ENCODE measurements at places on chromosomes 1 and 21.

- no peak for DNase-seq
Measured at GRCh38 chr1:90400131-90400530, 317.0 kb downstream of the BARHL2 start.

GRCh38 chr1:183195142-183195574 is 9.1 kb downstream of the LAMC2 start:
- DNase-seq = no peak

- no peak for DNase-seq
Measured at GRCh38 chr1:165861911-165862310, 34.5 kb downstream of the UCK2 start.

- DNase-seq = no peak
Measured at GRCh38 chr1:170735366-170736263, 71.7 kb downstream of the PRRX1 start.

- DNase-seq = no peak
Measured at GRCh38 chr1:228933753-228934152, 198.5 kb downstream of the RHOU start.

DNA sequence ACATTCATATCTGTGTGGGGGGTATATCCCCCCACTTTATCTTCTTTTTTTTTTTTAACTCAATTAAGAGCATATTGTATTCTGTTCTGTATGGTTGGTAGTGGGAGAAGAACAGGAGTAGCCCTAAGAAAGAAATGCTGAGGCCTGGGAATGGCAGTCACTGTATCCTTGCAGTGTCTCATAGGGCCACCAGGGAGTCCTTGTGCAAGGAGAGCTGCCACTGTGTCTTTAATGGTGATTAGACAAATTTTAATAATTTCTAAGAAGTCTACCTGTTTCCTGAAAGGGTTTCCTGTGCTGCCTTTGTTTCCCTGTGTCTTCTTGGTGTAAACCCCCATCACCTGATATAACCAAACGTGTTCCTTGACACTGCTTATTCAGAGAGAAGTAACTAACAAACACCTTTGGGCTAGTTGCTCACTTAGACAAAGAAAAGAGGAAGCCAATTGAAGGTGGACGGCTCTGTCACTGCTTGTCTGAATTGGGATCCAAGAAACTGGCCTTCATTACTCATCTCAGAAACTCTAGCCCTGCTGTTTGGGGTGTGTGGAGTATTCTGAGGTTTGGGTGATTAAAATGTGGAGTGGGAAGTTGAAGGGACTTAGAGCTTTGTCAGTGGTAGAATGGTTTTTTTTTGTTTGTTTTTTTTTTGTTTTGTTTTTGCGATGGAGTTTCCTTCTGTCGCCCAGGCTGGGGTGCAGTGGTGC is 15.2 kb downstream of the GIPC2 start:
- DNase-seq = no peak

- DNase-seq = peak; percentile 68
Measured at GRCh38 chr1:27399251-27400025, 7.0 kb downstream of the GPR3 start.

DNA sequence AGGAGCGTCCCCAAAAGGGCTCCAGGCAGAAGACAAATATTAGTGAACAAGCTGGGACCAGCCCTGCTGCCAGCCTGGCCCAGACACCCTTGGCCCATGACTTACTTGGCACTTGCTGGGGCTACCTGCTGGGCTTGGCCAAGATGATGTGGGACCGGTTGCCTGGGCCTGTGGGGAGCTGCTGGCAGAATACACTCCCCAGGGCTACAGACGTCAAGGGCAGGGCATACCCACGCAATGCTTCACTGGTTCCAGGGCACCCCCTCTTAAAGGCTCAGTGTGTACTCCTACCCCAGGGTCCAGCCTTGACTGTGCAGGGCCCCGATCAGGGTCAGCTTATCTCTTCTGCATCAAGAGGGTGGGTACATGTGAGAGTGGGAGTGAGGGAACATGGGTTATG is 106.5 kb upstream of the SLC2A1 start:
- DNase-seq = no peak

DNA sequence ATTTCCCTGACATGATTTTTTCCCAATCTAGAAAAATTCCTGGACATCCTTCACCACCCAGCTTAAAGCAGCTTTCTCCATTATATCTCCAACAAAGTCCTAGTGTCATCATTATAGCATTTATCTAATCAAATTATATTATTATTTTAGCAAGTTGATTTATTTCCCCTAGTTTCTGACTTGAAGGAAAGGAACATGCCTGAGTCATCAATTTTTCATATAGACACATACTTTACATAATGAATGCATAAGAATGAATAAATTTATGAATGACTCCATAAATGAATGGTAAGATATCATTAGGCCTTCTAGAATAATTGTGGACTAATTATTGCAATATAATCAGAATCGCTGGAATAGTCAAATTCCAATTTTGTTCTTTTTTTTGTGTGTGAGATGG is 79.4 kb upstream of the COL11A1 start:
- DNase-seq = no peak

DNA sequence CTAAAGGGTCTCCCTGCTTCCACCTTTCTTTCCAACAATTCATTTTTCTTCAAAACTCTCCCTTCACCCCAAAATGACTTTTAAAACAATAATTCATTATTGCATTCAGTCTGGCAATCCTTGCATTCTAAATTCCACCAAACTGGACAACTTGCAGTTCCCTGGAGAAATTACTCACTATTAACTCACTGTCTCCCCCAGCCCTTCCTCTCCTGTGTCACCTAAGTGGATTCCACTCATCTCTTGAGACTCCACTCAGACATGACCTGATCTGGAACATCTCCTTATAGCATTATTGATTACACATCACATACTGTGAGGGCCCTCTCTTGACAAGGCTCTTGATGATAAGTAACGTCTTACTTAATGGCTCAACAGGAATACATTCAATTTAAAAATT is 257.1 kb downstream of the BRINP2 start:
- DNase-seq = no peak

DNA sequence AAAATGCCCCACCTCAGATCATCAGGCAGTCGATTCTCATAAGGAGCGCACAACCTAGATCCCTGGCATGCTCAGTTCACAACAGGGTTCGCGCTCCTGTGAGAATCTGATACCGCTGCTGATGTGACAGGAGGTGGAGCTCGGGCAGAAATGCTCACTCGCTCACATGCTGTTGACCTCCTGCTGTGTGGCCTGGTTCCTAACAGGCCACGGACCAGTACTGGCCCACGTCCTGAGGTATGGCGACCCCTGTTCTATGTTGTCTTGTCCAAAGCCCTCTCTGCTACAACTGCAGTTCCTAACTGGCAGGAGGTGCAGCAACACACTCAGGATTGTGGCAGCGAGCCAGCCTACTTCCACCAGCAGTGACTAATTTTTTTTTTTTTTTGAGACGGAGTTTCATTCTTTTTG is 70.6 kb downstream of the CLSTN1 start:
- no peak for DNase-seq

DNA sequence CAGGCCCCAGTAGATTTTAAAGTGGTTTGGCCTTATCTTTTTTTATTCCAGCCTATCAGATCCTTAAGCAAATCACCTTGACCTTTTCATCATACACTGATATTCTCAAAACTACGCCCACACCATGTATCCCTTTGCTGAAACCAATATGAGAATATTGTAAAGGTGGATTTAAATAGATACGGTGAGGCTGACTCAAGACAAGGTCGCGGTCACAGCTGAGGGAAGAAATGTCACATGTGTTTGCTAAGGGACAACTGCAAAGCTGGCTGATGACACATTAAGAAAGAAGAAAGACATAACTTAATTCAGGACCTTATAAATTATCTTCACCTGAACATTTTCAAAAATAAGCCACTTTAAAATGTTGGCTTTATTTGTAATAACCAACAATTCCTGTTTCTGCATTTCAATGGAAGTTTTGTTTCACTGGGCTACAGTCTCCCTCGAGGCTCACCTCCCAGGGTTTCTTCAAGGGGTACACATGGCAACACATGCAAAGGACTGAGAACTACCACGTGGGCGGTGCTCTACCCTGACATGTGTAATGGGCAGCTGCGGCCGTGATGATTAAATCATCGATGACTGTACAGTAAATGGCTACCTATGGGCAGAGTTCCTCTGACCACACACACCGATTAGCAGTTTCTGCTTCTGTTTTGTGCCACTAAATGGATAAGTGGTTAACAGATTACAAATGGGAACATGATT is 189.5 kb downstream of the SIPA1L2 start:
- no peak for DNase-seq

DNA sequence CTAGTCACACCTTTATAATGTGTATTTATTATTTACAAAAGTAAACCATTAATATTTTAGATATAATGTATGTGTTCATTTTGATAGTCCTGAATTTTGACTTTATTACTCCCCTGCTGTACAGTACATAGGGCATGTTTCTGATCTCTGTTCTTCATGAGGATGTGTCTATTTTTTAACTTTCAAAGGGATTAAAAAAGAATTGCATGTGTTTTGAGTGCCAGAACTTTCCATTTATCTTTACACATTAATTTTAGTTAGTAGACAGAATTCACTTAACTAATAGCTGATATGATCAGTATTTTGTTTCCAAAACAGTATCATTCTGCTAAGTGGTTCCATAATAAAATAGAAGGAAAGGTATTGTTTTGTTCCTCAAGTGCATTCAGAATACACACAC is 3.1 kb downstream of the PBX1 start:
- DNase-seq = no peak

DNA sequence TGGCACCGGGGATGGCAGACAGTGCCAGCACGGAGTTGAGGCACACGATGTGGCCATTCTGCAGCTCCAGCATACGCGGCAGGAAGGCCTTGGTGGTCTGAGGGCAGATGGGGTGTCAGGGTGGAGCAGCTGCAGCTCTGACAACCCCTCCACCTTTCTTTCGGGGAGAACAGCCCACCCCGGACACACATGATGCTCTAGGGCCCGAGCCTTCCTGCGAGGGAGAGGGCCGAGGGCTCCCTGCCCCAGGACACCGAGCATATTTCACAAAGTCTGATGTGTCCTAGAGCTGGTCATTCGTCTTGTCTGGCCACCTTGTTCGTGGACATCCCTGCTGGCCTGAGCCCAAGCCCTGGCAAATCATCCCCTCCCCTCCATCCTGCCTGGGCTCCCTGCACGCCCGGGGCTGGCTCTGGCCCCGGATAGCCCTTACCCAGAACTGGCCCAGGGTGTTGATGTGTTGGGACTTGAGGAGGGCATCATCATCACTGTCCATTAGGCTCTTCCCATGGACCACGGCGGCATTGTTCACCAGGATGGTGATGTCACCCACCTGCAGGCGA is 39.1 kb downstream of the DHRS3 start:
- DNase-seq = no peak

GRCh38 chr1:223496883-223497282 is 103.7 kb downstream of the CCDC185 start:
- no peak for DNase-seq

DNA sequence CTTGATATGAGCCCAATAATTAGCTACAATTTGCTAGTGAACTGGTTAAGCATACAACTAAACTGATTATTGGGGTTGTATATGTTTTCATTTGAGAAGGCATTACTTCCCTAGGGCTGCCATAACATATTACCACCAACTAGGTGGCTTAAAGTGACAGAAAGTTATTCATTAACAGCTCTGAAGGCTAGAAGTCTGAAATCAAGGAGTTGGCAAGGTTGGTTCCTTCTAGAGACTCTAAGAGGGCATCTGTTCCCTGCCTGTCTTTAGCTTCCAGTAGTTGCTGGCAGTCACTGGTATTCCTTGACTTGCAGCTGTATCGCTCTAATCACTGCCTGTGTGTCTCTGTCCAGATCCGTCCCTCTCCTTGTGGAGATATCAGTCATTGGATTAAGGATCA is 86.3 kb downstream of the LHX9 start:
- DNase-seq = no peak

GRCh38 chr1:206102292-206102936 is 14.8 kb downstream of the AVPR1B start:
- DNase-seq = no peak

DNA sequence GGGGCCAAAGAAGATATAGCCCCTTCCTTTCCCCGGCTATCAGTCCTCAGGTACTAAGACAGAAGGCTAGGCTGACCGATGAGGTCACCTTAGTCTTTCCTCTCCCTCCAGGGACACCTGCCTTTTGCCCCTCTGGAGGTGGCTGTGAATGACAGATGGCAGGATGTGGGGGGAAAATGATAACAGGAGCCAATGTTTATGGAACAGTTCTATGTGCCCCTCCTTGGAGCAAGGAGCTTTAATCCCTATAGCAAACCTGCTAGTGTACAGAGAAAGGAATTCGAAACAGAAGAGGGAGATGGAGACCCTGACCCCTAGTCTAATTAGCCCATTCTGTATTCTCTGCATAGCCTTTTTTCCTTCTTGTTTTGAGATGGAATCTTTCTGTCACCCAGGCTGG is 28.1 kb downstream of the SERINC2 start:
- no peak for DNase-seq

GRCh38 chr1:118291661-118292060 is 106.6 kb upstream of the SPAG17 start:
- DNase-seq = peak; percentile 44

GRCh38 chr1:58781541-58782177 is 2.2 kb downstream of the JUN start:
- DNase-seq = peak; percentile 84

- DNase-seq = no peak
Measured at GRCh38 chr1:206455289-206455665, 15.0 kb upstream of the IKBKE start.

- DNase-seq = no peak
Measured at GRCh38 chr1:60031146-60031545, 42.4 kb downstream of the C1orf87 start.

GRCh38 chr1:45971335-45971734 is 161.1 kb downstream of the PIK3R3 start:
- no peak for DNase-seq

- no peak for DNase-seq
Measured at GRCh38 chr1:53992085-53992874, 25.7 kb downstream of the LDLRAD1 start.
